ENCODE measurements at places on chromosomes 11 and 22.
A peak's percentile ranks its signal among the peaks of the same experiment; 100 is the strongest.

DNA sequence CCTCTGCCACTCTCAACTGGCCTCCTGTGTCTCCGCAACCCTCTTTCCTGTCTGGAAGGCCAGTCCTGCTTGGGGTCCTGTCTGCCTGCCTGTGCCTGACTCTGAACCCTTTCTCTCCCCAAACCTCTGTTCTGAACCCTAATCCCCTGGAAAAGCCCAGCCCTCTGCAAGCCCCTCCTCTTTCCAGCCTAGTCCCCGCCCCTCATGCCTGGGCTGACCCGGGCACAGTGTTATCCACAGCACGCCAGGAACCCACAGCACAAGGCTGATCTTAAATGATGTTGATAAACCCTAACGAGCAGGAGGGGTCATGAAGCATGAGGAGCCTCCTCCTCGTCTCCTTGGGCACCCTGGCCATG is at the start of gene IFITM10:
Gene IFITM10 (minus strand): TSS at position 115 of the 359 bp plus-strand sequence. CDS start 153 bp downstream, outside the sequence.
- peak; percentile 52 for DNase-seq

DNA sequence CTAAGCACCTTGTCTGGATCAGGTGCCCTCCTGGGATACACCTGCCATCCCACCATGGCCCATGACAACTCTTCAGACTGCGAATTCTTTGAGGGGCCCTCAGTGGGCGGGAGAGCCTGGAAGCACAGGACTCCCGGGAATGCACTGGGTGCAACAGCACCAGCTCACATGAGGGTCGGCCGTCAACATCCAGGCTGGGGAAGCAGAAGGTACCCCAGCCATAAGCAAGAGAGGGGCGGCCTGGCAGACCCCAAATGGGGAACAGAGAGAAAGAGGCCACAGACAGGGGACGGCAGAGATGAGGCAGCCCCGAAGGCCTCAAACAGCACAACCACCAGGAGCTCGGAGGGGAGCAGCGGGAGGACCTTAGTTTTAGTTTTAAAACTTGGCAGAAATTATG is 94.4 kb downstream of the PHF21B start:
- no peak for DNase-seq

DNA sequence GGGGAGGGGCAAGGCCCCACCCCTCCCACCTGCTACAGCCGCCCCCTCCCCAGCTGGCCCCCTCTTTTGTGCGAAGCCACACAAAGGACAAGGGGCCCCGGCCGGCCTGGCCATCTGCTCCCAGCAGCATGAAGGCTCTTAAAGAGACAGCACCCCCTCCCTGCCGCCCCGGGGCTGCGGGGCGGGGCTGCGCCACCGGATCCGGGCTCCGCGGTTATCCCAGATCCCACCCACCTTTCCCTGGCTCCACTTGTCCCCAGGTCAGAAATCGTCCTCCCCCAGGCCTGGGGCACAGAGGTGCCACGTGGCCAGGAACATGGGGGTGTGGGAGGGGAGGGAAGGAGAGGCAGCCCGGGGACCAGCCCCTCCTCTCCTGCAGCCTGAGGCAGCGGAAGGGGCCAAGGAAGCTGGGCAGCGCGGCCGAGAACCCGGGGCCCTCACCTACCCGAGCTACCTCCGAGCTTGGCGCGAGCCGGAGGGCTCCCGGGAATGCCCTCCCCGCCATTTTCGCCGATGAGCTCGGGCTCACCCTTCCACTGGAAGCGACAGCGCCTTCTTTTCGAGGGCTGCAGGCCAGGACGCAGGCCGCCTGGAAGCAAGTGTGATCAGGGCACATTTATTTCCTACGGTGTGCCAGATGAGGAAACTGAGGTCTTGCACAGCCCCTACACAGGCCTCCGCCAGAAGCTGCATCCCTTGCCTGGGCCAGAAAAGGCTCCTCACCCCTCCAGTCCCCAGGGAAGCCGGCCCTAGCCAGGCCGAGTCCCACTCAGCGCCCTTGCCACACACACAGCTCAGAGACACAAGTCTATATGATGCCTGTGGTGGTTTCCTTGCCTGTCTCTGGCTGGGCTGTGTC is 2.5 kb upstream of the RCOR2 start:
- DNase-seq = no peak

DNA sequence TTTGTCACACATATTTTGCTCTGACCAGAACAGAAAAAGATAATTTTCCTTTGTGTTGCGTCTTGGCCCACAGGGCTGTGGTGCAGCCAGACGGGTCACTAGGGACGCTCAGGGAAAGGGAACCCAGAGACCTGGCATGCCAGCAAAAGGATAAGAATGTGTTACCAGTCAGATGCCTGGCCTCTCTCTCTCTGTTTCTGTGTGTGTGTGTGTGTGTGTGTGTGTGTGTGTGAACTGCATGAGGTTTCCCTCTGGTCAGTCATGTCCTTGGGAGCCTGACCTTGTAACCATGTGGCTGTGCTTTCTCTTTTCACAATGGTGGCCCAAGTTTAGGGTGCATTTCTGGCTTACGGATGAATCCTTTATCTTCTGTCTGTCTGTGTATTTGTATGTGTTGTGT is 25.4 kb downstream of the CCKBR start:
- DNase-seq = no peak

DNA sequence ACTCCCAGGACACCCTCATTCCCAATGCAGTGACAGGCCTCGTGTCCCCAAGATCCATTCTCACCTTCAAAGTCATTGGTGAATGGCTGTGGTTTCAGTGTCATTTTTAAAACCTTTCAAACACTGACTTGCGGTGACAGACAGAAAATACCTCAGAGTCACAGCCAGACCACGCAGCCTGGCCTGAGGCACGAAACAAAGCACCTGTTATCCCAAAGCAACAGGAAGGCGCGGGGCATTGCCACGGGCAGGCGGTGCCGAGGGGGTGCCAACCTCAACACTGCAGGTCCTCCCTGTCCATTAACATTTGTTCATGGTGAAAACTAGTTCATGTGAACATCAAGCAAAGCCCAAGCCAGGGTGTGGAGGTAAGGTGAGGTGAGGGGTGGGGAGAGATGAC is 38.2 kb downstream of the RPUSD4 start:
- no peak for DNase-seq

DNA sequence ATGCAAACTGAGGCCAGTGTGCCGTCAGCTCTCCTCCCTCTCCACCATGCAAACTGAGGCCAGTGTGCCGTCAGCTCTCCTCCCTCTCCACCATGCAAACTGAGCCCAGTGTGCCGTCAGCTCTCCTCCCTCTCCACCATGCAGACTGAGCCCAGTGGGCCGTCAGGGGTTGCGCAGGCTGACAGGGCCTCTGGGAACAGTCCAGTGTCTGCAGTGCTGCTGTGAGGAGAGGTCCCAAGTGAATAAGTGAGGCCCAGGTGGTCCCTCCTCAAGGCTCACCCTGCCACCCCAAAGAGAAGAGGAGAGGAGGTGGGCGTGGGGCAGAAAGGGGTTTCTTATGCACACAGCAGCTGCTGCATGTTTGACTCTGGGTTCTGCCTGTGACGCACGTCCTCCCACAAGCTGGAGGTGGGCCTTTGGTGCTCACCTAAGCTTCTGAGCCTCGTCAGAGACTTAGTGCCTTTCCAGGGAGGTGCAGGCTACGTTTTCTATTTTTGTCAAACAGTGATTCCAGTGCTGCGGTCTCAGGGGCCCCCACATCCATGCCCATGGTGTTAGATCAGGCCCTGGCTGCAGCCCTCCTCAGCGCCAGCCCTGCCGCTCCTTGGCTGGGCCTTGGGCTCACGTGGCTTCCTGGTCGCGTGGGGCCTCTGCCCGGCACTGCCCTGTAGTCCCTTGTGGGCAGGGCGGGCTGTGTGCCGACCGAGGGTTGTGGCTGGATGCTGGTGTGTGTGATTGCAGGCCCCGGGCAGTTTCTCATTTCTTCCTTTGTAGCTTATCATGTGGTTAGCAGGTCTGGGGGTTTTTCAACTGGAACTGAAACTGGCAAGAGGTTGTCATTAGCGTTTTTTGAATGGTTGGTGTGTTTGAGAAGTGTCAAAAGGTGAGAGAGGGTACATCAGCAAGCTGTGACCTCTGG is 7.1 kb downstream of the TPCN2 start:
- no peak for DNase-seq

- no peak for DNase-seq
Measured at GRCh38 chr22:17699696-17700340, 61.3 kb downstream of the BCL2L13 start.

DNA sequence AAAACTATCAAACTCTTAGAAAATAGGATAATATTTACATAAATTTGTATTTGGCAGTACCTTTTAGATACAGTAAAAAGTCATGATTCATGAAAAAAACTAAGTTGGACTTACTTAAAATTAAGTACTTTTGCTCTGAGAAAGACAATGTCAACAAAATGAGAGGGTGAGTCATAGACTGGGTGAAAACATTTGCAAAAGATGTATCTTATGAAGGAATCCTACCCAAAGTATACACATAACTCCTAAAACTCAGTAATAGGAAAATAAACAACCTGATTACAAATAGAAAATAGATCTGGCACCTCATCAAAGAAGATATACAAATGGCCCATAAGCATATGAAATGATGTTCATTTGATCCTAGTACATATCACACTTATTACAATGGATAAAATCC is 1154.6 kb downstream of the JRKL start:
- no peak for DNase-seq

DNA sequence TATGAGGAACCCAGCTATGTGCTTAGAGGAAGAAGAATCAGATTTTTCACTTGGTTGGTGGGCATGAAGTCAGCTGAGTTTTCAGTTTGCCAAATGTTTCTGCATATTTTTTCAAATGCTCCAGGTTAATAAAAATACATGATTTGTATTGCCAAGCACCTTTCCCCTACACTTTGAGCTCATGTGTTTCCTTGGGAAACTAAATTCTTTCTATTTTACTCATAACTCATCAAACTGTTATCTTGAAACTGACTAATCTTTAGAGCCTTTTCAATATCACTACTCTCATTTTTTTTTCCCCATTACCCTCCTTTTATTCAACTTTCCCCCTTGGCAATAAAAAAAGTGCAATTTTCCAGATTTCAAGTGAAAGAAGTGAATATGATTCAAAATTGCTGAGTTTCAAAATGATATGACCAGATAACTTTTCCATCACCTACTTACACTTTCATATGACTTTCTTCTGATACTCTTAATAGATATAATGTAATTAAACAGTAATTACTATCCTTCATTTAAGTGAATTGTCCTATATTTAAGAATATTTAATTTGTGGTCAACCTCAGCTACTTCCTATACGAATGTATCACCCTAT is 91.9 kb upstream of the SOX6 start:
- DNase-seq = no peak

DNA sequence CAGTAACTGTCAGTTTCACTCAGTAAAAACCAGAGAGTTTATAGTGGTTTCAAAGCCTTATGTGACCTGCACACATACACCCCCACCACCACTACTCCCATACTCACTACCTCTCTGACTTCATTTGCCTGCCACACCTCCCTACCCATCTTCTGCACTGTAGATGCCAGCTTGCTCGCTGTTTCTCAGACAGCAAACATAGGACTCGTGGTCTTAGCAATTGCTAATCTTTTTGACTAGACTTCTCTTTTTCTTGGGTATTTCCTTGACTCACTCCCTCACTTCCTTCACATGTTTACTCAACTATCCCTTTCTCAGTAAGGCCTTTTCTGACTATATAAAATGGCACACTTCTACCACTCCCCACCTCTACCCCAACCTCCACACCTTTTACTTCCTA is 27.8 kb downstream of the CEP295 start:
- DNase-seq = no peak

- DNase-seq = no peak
Measured at GRCh38 chr22:29388759-29389090, 355 bp upstream of the AP1B1 start.

DNA sequence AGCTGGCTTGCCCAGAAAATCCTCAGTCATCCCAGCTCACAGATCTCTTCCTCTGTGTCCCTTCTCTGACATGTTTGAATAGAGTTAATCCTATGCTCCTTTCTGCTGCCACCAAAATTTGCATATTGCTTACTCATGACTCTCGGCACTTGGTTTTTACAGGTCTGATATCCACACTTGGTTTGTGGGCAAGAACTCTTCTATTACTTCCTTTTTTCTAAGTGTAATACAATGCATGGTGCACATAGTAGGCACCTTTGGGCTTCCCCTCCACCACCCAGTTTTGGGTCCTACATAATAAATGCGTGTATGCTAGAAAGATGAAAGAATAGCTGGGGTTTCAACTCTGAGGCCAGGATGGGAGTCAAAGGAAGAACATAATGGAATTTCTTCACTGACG is 69.7 kb upstream of the GRK3 start:
- no peak for DNase-seq

DNA sequence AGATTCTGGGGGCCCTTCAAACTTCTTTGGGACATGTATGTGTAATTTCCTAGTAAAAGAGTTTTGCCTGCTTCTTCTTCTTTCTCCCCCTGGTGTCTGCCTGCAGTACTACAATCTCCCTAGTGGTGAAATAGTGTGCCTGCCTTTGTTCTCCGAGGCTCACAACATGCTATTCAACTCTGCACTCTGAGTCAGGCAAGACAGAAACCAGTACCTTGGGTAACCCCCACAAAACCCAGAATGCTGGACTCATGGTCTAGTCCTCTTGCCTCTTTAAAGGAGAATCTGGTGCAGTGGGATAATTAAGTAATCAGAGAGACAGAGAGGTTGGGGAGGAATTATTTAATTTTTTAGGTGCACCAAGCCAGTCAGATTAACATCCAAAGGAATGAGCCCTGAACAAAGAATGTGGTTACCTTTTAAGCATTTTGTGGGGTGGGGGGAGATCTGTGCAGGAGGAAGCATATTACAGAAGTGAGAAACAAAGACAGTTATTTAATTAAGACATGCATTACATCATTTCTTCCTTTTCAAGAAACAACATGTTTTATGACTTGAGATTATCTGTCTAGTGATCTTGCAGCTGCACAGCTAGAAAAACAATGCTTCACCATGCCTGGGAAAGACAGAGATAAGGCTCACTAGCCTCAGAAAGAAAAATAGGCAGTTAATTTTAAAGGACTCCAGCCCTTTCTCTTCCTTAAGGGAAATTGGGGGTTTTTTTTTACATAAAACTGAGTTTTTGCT is 11.0 kb upstream of the MS4A6A start:
- peak; percentile 34 for DNase-seq

DNA sequence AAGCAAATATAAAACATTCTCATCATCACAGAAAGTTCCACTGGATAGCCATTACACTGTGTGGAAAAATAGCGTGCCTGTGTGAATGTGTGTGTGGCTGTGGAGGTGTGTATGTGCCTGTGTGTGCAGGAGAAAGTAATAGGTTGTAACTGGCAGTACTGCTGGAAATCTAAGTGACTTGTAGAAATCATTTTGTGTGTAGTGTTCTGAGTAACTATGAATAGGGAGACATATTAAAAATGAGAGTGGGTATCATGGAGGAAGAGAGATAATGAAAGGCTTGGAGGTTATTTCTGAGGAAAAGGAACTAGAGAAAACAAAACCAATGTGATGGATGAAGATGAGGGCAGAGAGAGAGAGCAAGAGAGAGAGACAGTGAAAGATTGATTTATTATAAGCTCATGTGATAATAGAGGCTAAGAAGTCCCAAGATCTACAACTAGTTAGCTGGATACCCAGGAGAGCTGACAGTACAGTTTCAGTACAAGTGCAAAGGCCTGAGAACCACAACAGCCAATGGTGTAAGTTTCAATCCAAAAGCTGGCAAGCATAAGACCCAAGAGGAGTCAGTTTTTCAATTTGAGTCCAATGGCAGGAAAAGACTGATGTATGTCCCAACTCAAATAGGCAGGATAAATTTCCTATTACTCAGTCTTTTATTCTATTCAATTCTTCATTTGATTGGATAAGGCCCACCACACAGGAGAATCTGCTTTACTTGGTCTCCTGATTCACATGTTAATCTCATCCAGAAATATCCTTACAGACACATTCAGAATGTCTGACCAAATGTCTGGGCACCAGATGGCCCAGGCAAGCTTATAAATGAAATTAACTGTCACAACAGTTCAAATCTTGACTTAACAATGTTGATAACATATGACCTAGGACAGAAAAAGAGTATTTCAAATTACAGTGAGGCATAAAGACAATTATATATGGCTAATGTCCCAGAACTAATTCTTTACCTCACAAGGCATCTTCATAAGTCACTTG is 14.9 kb downstream of the KBTBD3 start:
- DNase-seq = no peak
